ENCODE measurements at places on chromosomes 6 and 20.

GRCh38 chr6:125804264-125804663, 13.5 kb downstream of the NCOA7 start:
- DNase-seq, result no peak

DNA sequence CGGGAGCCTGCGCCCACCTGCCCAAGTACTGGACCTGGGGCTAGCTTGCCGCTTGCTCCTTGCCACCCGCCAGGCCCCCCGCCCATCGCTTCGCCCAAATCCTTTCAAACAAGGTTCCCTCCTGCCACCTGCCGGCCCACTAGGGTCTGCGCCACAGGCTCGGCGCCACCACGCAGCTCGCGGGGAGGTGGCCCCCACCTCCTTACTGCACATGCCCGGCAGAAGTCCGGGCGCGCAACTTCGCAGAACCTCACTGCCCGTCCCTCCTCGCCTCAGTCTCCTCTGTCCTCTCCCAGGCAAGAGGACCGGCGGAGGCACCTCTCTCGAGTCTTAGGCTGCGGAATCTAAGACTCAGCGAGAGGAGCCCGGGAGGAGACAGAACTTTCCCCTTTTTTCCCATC, 11.2 kb downstream of the GNAS-AS1 start:
- peak; percentile 34 for DNase-seq

DNA sequence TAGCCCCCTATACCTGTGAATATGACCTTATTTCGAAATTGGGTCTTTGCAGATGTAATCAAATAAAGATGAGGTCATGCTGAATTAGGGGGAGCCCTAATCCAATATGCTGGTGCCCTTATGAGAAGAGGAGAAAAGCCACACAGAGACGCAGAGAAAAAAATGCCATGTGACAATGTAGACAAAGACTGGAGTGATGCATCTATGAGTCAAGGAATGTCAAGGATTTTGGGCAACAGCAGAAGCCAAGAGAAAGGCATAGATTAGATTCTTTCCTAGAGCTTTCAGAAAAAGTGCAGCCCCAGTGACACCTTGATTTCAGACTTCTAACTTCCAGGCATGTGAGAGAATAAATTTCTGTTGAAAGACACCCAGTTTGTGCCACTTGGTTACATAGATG, 47.4 kb upstream of the HS3ST5 start:
- DNase-seq, result peak; percentile 3

DNA sequence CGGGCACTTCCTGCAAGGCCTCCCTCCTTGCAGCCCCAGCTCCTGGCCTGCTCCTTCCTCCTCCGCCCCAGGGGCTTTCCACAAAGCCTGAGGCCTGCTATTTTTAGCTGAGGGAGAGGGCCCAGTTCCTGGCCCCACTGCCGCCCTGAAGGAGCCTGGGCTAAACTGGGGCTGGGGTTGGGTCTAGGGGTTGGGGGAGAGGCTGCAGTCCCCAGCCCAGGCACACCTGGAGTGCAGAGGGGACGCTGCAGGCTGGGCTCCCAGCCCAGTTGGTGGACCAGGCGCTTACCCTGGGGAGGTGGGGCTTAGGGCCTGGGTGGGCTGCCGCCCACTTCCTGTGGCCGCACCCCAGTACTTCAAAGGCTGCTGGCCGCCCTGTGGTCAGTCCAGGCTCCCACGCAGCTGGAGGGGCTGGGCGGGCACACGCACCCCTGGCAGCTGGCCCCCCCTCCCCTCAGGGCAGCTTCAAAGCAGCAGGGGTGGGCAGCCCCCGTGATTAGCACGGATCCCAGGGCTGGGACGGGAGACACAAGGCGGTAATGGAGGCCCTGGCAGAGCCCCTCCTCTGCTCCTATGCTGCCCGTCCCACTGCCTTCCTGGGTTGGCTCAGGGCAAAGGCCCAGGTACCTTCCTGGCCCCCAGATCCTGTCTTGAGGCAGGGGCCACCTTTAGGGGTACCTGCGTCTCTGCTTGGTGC, 7.1 kb upstream of the ABHD16B start:
- peak; percentile 40 for DNase-seq

DNA sequence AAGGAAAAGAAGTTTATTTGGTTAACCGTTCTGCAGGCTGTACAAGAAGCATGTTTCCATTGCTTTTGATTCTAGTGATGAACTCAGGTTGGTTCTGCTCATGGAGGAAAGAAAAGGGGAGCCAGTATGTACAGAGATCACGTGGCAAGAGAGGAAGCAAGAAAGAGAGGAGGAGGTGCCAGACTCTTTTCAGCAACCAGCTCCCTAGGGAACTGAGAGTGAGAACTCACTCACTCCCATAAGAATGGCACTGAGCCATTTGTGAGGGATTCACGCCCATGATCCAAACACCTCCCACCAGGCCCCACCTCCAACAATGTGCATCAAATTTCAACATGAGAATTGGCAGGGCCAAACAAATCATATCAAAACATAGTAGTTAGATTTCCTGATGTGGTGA, 649.1 kb downstream of the EPM2A start:
- DNase-seq, result no peak

- peak; percentile 85 for DNase-seq
These were observed 21.1 kb downstream of the PNPLA1 start for GRCh38 chr6:36290668-36291620.

DNA sequence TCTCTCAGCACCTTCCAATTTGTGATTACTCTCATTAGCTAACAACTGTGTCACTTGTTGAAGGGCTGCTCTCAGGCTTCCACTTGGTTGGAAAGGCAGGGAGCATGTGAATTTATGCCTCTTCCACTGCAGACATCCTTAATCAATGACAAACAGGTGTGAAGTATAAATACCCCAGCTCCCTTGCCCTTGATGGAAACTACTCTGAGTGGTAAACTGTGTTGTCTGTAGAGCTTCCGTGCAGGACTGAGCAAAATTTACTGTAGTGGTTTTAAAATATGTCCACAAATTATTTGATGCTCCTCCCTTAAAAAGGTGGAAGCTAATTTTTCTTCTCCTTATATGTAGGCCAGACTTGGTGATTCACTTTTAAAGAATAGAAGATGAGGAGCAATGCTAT, 253.0 kb upstream of the TBX18 start:
- no peak for DNase-seq

- no peak for DNase-seq
These were observed 199.5 kb upstream of the KCNK16 start for GRCh38 chr6:39521958-39522357.

GRCh38 chr20:54158856-54159418, 14.8 kb downstream of the CYP24A1 start:
- no peak for DNase-seq

- DNase-seq, result no peak
These were observed 30.5 kb downstream of the SPDEF start for GRCh38 chr6:34525431-34526175.

- DNase-seq, result no peak
These were observed 128.8 kb upstream of the CDH4 start for GRCh38 chr20:61123286-61123685.

DNA sequence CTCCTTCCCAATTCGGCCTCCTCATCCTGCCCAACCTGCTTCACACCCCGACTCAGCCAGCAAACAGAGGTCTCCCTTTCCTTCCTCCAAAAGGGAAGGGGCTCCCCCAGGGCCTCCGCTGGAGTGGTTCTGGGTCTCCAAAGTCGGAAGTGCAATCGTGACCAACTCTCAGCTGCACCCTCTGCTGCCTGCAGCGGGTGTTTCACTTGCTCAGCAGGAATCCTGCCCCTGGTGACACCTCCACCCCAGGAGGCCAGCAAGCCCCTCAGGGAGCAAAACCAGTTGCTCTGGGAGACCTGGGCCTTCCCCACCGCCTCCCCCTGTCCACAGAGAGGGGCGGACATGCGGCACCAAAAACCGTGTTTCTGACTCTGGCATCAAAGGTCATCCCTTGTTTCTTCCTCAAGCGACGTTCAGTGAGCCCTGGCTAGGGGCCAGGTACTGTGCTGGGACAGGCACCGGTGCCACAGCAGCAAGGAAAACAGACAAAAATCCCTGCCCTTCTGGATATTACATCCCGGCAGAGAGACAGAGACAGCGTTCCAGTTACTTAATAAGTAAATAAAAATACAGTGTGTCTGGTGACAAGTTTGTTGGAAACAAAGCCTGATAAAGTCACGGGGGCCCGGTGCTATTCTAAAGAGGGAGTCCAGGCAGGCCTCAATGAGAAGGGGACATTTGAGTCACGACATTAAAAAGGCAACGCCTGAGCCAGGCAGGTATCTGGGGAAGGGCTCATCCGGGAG, 219.0 kb downstream of the BMP7 start:
- no peak for DNase-seq

DNA sequence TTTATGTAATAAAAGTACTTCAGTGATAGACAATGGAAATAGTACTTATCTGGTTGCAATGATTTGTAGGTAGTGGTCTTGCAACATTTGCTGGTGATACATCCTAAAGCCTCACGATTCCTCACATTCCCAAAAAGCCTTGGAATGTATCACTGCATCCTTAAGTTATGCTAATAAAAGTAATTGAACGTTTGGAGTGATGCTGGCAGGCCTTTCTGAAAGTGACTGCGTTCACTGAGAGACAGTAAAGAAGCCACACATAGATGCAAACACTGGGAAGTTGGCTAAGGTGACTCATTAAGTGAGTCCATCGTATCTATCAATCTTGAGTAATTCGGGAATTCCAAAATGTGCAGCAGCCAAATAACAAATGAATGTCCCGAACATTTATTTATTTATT, 444.1 kb upstream of the SOX4 start:
- peak; percentile 80 for DNase-seq

- DNase-seq, result no peak
These were observed 130.2 kb upstream of the SYNDIG1 start for GRCh38 chr20:24339210-24339641.

DNA sequence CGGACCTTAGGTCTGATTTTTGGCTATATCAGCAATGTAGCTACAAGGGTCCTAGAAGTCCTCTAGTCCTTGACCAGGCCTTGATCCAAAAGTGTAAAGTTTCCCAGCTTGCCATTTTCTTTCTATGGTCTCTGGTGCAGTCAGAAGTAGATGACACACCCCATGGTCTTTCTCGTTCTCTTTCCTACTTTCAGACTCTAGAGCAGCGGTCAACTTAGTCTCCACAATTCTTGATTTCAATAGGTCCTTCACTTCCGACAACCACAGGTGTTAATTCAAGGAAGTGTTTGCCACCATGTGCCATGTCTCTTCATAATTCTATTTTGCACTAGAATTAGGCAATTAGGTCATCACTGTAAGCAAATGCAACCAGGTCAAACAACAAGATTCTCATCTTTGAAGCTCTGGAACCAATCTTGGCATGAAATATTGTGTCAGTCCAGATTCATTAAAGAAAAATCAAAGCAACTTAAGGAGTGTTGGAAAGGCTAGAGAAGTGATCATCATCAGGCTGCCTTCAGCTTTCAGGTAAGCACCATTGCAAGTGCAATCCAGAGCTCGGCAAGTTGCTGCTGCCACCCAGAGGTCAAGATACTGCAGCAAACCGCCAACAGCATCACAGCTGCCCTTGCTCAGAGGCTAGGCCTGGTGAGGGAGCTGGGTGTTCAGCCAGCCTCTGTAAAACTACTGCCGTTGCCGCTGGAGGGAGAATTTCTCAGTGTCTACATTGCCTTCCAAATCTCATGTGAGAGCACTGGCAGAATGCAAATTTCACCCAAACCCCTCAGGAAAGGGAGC, 5.6 kb upstream of the SYNE1 start:
- DNase-seq, result peak; percentile 49

GRCh38 chr6:167936051-167936450, 61.4 kb upstream of the KIF25 start:
- no peak for DNase-seq

Measured in M059J (cell line).